ENCODE measurements at places on chromosomes 3 and 15.
A peak's percentile ranks its signal among the peaks of the same experiment; 100 is the strongest.

DNA sequence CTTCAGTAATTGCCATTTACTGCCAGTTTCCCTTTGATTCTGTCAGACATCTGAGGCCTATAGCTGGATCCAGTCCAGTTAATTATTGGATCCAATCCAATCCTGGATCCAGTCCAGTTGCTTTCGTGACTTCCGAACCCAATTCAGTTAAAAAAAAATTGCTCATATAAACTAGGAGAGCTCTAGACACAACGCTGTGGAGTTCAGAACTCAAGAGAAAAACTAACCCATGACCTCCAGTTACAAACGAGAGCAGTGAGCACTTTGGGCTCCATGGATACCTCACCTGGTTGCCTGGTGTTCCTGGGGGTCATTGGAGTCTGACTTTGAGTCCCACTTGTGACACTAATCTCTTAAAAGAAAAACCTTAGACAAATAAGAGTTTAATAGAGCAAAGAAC lies 269.8 kb downstream of the THSD4 start:
- no peaks in the 10 kb centered on the region for H3K27me3 ChIP-seq
- H3K4me1 ChIP-seq = peaks cover 3% of the 10 kb centered on the region
- DNase-seq = no peak
- no peak overlapping the region for H3K4me3 ChIP-seq
- peak overlapping the region; percentile 39 for H3K27ac ChIP-seq

DNA sequence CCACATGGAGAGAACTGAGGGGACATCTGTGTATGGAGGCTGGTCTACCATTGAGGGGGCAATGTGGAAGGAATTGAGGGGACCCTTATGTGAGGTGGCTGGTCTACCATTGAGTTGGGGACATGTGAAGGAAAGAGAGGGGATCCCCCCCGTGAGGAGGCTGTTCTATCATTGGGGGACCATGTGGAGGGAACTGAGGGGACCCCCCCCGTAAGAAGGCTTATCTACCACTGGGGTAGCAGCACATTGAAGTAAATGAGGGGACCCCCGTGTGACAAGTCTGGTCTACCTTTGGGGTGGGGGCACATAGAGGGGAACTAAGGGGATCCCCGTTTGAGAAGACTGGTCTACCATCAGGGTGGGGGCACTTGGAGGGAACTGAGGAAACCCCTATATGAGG lies 158.0 kb downstream of the FBLN2 start:
- DNase-seq = no peak
- H3K27ac ChIP-seq = no peak overlapping the region
- H3K27me3 ChIP-seq = no peaks in the 10 kb centered on the region
- H3K4me1 ChIP-seq = no peaks in the 10 kb centered on the region
- H3K36me3 ChIP-seq = no peaks in the 10 kb centered on the region

- no peak for DNase-seq
- H3K27ac ChIP-seq = no peak overlapping the region
- H3K36me3 ChIP-seq = no peaks in the 10 kb centered on the region
- peak overlapping the region; percentile 55 for H3K4me3 ChIP-seq
These were observed 3.8 kb downstream of the SHOX2 start for GRCh38 chr3:158102242-158103080.

GRCh38 chr15:58387130-58387529 lies 44.7 kb upstream of the LIPC start:
- H3K4me3 ChIP-seq = no peak overlapping the region
- no peaks in the 10 kb centered on the region for H3K27me3 ChIP-seq
- no peak for DNase-seq
- H3K4me1 ChIP-seq = no peaks in the 10 kb centered on the region
- no peak overlapping the region for H3K27ac ChIP-seq

DNA sequence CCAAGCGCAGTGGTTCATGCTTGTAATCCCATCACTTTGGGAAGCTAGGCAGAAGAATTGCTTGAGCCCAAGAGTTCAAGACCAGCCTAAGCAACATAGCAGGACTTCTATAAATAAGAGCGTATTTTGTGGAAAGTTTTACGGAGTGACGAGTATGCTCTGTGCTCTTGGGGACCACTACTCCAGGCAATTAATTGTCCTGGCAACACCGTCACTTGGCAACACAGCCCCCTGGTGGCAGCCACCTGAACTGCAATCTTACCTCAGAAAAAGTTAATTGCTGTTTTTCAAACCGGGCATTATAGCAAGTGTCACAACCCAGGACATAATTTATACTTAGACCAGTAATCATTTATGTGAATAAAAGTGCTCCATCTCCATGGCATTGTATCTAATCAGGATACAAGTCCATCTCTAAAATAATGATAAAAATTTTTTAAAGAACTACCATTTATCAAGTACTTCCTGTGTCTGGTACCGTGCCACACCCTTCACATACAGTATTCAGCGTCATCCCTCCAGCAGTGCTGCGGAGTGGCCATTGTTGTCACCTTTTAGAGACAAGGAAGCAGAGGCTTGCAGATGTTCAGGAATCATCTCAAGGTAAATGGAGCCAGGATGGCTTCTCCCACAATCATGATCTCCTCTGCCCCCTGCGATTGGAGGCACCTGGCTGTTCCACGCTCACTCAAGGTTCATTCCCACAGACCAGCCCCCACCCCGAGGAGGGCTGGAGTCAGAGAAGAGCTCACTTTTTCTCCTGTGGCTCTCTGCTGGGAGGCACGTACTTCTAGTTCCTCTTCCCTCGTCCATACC lies 34.5 kb downstream of the PLA2G4D start:
- no peak overlapping the region for H3K4me3 ChIP-seq
- H3K4me1 ChIP-seq = no peaks in the 10 kb centered on the region
- H3K27me3 ChIP-seq = no peaks in the 10 kb centered on the region
- no peaks in the 10 kb centered on the region for H3K36me3 ChIP-seq
- H3K27ac ChIP-seq = no peak overlapping the region

- H3K27ac ChIP-seq = no peak overlapping the region
- H3K4me1 ChIP-seq = no peaks in the 10 kb centered on the region
- DNase-seq = no peak
- H3K27me3 ChIP-seq = no peaks in the 10 kb centered on the region
- no peak overlapping the region for H3K4me3 ChIP-seq
These were observed 55.3 kb upstream of the P2RY1 start for GRCh38 chr3:152779653-152780052.

DNA sequence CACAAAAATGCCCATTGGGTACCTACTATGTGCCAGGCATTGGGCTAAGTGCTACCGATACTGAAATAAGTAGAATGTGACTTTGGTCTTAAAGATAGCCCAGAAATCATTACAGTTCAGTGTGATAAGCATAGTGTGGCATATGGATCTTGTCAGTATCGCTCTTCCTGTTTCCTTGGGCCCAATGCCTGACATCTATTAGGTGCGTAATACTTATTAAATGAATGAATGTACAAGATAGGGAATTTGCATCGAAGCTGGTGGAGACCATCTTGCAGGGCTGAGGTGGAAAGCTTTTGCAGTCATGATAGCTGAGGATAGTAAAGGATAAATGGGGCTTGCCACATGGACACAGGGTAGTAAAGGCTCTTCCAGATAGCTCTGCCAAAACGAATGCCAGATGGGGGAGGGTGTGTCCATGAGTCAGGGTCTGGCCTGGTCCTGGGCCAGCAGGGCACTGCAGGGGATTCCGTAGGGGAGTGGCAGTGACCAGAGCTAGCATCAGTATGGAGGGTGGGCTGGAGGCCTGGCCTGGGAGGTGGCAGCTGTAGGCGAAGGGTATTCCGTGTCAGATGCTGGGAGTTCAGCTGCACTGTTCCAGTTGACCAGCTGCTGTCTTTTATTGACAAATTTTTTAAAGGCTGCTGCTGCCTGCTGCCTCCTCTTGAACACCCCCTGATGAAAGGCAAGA lies 23.5 kb downstream of the TSEN2 start:
- H3K4me1 ChIP-seq = peaks cover 6% of the 10 kb centered on the region
- no peaks in the 10 kb centered on the region for H3K27me3 ChIP-seq

GRCh38 chr15:72179950-72180581 lies 17.5 kb downstream of the GRAMD2A start:
- peaks cover 16% of the 10 kb centered on the region for H3K4me1 ChIP-seq
- H3K36me3 ChIP-seq = no peaks in the 10 kb centered on the region
- peak overlapping the region; percentile 11 for H3K4me3 ChIP-seq
- H3K27ac ChIP-seq = peak overlapping the region; percentile 58
- no peaks in the 10 kb centered on the region for H3K27me3 ChIP-seq

- H3K4me1 ChIP-seq = peaks cover 3% of the 10 kb centered on the region
- no peak overlapping the region for H3K4me3 ChIP-seq
- H3K36me3 ChIP-seq = no peaks in the 10 kb centered on the region
These were observed 11.2 kb upstream of the TMEM212 start for GRCh38 chr3:171831936-171832335.

DNA sequence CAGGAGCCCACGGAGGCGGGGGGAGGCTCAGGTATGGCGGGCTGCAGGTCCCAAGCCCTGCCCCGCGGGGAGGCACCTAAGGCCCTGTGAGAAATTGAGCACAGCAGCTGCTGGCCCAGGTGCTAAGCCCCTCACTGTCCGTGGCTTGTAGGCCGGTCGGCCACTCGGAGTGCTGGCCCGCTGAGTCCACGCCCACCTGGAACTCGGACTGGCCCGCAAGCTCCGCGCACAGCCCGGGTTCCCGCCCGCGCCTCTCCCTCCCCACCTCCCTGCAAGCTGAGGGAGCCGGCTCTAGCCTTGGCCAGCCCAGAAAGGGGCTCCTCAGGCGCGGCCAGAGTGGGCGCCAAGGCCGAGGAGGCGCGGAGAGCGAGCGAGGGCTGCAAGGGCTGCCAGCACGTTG lies 12.2 kb upstream of the KCNMB3 start:
- no peak overlapping the region for H3K4me3 ChIP-seq
- no peak overlapping the region for H3K27ac ChIP-seq
- no peaks in the 10 kb centered on the region for H3K36me3 ChIP-seq
- H3K27me3 ChIP-seq = no peaks in the 10 kb centered on the region
- no peaks in the 10 kb centered on the region for H3K4me1 ChIP-seq

- no peak overlapping the region for H3K27ac ChIP-seq
- no peaks in the 10 kb centered on the region for H3K4me1 ChIP-seq
- no peaks in the 10 kb centered on the region for H3K36me3 ChIP-seq
- DNase-seq = no peak
- no peak overlapping the region for H3K4me3 ChIP-seq
- no peaks in the 10 kb centered on the region for H3K27me3 ChIP-seq
These were observed 2.2 kb upstream of the RHCG start for GRCh38 chr15:89498574-89498906.

DNA sequence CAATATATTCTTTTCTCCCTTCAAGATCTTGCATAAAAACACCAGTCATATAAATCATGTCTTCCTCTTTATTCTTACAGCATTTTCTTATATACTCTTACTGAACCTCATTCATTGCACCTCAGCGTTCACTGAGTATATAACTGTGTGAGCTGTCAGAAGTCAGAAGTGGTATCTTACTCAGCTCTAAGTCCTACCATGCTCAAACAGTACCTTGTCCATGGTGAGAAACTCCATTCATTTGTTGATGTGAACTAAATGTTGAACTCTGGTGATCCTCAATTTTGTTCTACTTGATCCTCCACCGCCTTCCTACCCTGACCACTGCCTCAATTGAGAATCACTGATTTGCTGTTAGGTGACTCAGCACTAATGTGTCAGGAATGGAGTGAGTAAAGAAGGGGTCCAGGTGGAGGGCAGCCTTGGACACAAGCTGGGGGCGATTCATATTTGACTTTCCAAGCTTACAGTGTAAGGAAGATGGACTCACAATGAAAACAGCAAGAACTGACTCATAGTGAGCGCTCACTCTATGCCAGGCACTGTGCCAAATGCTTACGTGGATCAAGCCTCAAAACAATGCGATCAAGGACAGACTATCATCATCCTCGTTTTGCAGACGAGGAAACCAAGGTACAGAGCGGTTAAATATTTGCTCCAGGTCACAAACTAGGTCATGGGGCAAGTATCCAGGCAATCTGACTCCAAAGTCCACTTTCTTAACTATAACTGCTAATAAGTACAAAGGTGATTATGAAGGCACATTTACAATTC lies 13.5 kb upstream of the ZFYVE19 start:
- H3K27me3 ChIP-seq = no peaks in the 10 kb centered on the region
- no peak for DNase-seq
- H3K27ac ChIP-seq = no peak overlapping the region
- peaks cover 5% of the 10 kb centered on the region for H3K4me1 ChIP-seq

DNA sequence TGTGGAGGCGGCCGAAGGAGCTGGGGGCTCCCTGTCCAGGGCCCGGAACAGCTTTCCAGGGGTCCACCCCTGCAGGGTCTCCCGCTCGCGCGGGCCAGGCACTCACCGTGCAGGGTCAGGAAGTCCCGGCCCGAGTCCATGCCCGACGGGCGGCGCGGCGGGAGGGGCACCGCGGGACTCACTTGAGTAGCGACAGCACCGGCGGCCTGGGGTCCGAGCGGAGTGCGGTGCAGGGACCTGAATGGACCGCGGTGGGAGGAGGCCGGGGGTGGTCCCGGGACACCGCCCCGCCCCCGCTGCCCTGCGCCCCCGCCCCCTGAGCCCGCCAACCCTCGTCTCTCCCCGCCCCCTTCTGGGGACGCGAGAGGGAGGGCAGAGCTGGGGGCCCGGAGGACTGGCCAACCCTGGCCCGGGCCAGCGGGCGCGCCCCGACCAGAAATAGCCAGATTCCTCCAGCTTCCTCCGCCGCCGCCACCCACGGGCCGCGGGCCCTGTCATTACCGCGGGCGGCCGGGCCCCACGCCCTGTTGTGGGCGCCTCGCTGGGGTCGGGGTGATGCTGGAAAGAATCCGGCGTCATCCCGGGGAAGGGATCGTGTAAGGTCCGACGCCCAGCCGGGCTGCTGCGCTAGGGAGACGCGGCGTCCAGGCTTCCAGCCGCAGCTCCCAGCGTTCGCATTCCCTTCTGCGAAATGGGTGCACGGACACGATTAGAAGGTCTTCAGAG lies at the start of gene PLCD1:
Gene PLCD1 (minus strand): TSS at position 243 of the 726 bp plus-strand sequence. CDS start 103 bp downstream, at position 140.
- peaks cover 59% of the 10 kb centered on the region for H3K4me1 ChIP-seq
- DNase-seq = peak; percentile 60
- no peaks in the 10 kb centered on the region for H3K36me3 ChIP-seq
- H3K27me3 ChIP-seq = no peaks in the 10 kb centered on the region
- peak within 1 kb of the TSS; percentile 99 for H3K27ac ChIP-seq

GRCh38 chr3:116476691-116477090 lies 31.4 kb upstream of the LSAMP start:
- H3K27ac ChIP-seq = no peak overlapping the region
- no peaks in the 10 kb centered on the region for H3K36me3 ChIP-seq
- DNase-seq = no peak
- H3K4me3 ChIP-seq = no peak overlapping the region
- no peaks in the 10 kb centered on the region for H3K27me3 ChIP-seq

Measured in thoracic aorta (tissue), 2 donors.